Right cardiac atrium (tissue), 5 donors: ENCODE measurements at places on chromosomes 2 and 18.

GRCh38 chr2:64423303-64423702, 30.7 kb upstream of the LGALSL start:
- no peak for DNase-seq

GRCh38 chr18:55420665-55421307, 167.2 kb downstream of the TCF4 start:
- DNase-seq = no peak

DNA sequence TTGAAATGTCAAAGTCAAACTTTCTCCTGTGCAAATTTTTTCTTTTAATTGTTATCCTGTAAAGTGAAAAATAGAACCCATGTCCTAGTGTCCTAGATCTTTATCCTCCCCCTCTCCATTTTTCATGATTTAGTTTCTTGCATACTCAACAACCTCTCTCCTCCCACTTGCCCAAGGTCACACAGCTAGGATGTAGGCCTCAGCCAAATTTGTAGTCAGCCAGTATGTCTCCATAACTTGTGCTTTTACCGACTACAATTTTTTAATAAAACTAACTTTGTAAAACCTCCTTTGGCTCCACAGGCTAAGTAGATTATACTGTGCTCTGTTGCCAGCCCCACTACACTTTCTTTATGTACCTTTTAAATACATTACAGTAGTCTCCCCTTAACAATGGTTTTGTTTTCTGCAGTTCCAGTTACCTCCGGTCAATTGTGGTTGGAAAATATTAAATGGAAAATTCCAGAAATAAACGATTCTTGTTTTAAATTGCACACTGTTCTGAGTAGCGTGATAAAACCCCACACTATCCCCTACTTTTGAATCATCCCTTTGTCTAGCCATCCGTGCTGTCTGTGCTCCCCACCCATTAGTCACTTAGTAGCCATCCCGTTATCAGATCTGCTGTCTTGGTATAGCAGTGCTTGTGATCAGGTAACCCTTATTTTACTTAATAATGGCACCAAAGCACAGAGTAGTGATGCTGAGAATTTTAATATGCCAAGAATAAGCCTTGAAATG, 22.8 kb downstream of the GULP1 start:
- no peak for DNase-seq

GRCh38 chr18:923144-923866, 18.6 kb downstream of the ADCYAP1 start:
- DNase-seq = no peak
